ENCODE measurements at places on chromosomes 5 and 9. TPM values are rescaled to one million over a fixed set of nuclear protein-coding genes. Genes with fewer than 3 reads are reported as not detected.

Gene ITGA1
- 2.0 TPM for total RNA-seq

Gene PCDHGB3
- 0.14 TPM for total RNA-seq

Gene MYOT
- 0.13 TPM for total RNA-seq

Gene FIBCD1
- 25.1 TPM for total RNA-seq

Gene SNX2
- total RNA-seq = 38.4 TPM
